Trophoblast cell (in vitro differentiated cells and primary cell): ENCODE measurements at places on chromosomes 3 and 15.

- DNase-seq = no peak
Observed at GRCh38 chr3:62755285-62755684, 119.9 kb downstream of the CADPS start.

- peak; percentile 90 for DNase-seq
Observed at GRCh38 chr3:111846717-111847116, 12.3 kb upstream of the PHLDB2 start.

GRCh38 chr3:13500133-13500885 is 20.2 kb downstream of the HDAC11 start:
- DNase-seq = peak; percentile 12

DNA sequence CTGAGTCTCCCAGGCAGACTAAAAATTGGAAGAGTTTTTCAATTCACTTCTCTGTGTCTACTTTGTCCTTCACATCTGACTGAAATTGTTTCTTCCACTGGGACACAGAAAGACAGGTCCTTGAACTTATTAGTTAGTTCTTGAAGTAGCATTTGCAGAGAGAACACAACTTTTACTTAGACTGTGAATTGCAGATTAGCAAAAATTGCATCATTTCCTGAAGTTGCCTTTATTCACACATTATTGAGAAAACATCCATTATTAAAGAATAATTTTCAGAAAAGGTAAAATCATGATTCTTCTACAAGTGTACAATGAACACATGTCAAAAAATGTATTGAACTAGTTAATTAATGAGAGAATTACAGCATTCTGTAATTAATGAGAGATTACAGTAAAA is 1.4 kb upstream of the COMMD2 start:
- DNase-seq = no peak

DNA sequence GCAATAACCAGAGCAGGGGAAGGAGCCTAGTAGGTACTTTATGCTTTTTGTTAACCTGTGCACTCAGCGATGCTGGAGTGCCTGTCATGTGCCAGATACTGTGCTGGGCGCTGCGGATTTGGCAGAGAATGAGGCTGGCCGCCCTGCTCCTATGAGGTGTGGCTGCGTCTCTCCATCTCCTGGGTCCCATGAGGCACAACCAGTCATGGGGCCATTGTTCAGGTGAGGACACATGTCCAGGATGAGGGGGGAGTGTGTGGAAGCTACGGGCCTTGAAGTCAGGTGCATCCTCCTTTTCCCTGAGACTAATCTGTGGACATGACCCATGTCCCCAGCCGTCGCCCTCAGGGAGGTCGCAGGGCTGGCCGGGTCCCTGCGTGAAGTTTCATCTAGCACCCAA is 963 bp upstream of the TXNRD3 start:
- DNase-seq = peak; percentile 6

DNA sequence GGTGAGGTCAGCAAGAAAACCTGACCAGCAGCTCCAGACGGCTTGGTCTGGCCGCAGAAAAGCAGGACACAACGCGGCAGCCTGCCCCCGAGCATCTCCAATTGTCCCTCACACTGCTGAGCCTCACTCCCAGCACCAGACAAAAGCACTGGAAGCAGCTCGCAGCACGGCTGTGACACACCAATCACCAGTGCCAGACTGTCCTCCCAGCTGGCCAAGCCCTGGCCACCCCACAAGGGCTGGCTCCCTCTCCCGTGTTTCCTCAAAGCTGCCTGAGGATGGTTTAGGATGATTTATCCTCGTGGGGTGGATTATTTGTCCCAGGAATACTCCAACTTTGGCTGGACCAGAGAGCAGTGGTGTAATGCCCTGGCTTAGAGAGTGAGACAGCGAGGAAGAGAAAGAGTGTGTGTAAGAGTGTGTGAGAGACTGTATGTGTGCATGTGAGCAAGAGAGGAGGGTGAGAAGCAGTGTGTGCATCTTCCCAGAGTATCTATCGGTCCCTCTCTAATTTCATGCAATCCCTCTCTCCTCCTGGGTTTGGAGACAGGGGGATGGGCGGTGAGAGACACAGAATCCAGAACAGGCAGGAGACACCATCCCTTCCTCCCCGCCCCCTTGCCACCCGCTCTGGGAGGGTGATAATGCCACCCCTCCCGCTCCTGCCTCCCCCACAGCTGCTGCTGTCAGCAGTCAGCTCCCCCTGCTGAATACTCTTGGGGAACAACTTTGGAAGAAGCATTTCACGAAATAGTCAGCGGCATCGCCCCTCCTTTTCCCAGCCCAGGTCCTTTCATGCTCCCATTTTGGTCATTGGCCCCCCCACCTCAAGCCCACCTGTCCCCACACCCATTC is 34.2 kb downstream of the SEMA5B start:
- DNase-seq = peak; percentile 37

DNA sequence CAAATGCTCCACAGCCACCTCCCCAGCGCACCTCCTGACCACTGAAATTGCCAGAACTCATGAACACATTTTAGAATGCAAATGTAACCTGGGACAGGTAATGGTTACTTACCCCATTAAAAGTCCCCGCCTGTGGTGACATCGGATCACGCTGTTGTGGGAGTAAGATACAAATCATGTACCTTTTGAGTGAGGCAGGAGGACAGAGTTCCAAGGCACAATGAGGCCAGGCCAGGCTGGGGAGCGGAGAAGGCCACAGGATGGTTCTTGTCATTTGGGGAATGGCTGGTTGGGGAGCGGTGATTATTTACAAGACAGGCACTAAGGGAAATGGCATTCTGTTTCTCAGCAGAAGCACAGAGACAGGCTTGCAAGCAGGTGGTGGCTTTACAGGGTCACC is 490.0 kb downstream of the EDEM1 start:
- no peak for DNase-seq

DNA sequence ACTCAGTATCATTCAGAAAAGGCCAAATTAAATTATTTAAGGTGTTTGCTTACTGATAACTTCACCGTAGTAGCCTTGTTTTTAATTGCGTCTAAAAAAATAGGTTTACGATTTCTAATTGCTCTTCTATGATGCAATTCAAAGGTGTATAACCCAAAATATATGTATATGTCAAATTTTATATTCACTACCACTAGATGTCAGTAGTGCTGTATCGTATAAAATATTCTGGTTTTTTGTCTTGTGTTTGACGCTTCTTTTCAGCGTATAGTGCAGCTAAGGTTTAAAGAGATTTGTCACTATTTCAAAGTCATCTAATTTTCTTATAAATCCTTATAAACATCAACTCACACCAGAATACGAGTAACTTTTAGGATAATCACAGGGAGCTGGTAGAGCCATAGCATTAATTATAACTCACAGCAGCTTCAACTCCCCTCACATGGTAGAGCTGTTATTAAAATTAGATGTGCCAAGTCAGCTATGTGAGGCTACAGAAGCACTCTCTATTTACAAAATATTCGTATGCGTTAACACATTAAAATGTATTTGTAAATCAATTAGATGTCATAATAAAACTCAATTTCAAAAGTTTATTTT is 3.5 kb downstream of the PFN2 start:
- peak; percentile 13 for DNase-seq

DNA sequence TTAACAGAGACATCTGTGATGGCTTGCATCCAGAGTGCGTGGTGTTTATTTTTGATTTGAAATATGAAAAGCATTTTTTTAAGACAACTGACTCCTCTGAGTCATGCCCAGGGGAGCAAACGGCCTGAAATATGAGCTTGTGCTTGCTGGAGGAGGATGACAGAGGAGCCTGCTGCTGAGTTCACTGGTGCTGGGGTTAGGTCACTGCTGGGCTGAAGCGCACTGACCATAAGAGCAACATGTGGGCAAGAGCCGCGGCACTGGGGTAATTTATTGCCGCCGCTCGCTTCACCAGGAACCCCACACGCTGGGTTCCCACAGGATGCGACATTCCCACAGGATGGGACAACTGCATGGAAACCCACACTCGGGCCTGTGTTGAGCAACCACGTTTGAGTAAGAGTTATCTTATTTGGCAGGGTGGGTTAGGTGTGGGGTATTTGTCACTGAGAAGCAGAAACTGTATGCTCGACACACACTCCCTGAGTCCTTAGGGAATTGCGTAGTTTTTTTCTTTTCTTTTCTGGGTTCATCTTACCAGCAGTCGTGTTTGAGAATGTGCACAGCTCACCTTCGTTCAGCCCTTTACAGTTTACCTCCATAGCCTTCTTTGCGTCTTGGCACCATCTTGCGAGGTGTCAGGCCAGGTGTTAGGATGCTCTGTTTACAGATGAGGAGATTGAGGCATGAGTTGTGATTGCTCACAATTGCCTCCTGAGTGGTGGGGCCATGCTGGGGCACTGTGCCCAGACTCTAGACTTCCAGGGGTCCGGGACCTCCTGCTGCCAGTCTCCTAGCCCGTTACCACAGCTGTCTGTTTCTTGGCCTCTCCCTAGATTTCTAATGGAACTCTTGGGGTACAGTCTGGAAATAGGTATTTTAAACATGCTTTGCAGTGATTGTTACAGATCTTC is 60.4 kb downstream of the SMAD3 start:
- peak; percentile 86 for DNase-seq

- no peak for DNase-seq
Observed at GRCh38 chr15:35047528-35047927, 37.6 kb downstream of the NANOGP8 start.

GRCh38 chr3:181622365-181622764 is 89.4 kb upstream of the SOX2 start:
- DNase-seq = no peak

GRCh38 chr15:98628216-98628615 is 20.1 kb upstream of the IGF1R start:
- no peak for DNase-seq

DNA sequence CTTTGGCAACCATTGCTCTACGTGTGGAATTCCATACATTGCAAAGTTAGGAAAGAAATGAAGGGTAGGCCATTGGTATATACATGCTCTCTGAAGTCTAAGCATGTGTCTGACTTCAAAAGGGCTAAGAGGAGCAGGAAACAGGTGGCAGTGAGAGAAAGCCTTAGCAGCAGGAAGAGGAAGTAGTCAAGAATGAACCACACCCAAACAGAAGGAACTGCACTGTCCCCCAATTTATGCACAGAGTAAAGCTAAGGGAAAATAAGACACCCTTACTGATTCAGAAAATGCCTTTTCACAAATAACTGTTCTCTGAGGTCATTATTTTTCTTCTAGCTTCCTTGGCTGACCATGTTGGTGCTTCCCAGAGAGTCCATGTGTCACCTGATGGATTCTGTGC is 575.4 kb downstream of the NTRK3 start:
- DNase-seq = no peak

GRCh38 chr15:52295421-52296001 is at the start of gene MYO5C:
Gene MYO5C (minus strand): TSS chr15:52295804. CDS start chr15:52295636, 168 bp downstream.
- peak; percentile 30 for DNase-seq

- peak; percentile 50 for DNase-seq
Observed at GRCh38 chr15:60444289-60444912, 34.5 kb downstream of the ICE2 start.
